Osteoblast (primary cell): ENCODE measurements at places on chromosomes 5 and 9. TPM values are rescaled to one million over a fixed set of nuclear protein-coding genes. Genes with fewer than 3 reads are reported as not detected.

DNA sequence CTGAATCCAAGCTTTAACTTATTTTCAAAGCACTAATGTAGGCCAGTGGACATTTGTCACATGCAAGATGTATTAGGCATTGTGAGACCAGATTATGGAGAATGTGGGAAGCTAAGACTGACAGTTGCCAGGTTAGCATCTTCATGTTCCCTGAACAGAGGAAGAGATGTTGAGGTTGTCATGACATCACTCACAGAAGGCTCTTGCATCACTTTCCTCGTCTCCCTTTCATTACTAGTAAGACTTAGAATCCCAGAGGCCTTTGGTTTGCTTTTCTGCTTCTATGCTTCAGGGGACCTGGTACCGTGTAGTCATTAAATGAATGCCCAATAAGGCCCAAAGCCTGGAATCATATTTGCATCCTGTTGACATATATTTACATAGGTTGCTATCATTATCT, 76.4 kb upstream of the RPS23 start:
- H3K36me3 ChIP-seq: no peaks in the 10 kb centered on the region
- H3K4me3 ChIP-seq: no peak overlapping the region
- no peak for DNase-seq
- no peak overlapping the region for H3K27ac ChIP-seq
- H3K4me1 ChIP-seq: peaks cover 37% of the 10 kb centered on the region

DNA sequence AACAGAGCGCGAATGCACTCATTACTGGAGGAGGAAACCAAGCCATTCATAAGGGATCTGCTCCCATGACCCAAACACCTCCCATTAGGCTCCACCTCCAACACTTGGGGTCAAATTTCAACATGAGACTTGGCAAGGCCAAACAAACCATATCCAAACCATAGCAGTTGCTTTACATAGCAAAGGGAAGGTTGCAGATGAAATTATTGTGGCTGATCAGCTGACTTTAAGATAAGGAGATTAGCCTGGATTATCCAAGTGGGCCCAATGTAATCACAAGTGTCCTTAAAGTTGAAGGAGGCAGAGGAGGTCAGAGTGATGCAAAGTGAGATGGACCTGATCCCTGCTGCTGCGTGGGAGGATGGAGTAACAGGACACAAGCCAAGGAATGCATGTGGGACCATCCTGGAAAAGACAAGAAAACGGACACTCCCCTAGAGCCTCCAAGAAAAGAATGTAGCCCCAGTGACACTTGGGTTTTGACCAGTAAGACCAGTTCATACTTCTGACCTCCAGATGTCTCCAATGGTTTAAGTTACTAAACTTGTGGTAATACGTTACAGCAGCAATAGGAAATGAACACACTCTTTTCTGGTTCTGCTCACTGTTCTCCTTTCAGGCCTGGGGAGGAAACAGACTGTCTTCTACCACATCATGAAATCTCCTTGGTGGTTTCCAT, 167.3 kb downstream of the GNAQ start:
- H3K4me3 ChIP-seq: no peak overlapping the region
- no peaks in the 10 kb centered on the region for H3K27me3 ChIP-seq
- no peak overlapping the region for H3K27ac ChIP-seq
- H3K36me3 ChIP-seq: no peaks in the 10 kb centered on the region

- H3K4me1 ChIP-seq: no peaks in the 10 kb centered on the region
- no peak for DNase-seq
- H3K36me3 ChIP-seq: no peaks in the 10 kb centered on the region
- no peak overlapping the region for H3K4me3 ChIP-seq
- no peak overlapping the region for H3K27ac ChIP-seq
These were observed 13.0 kb upstream of the FAM240B start for GRCh38 chr9:38732885-38733284.

- peak overlapping the region; percentile 87 for H3K27ac ChIP-seq
- no peaks in the 10 kb centered on the region for H3K27me3 ChIP-seq
- DNase-seq: peak; percentile 98
- peaks cover 70% of the 10 kb centered on the region for H3K4me1 ChIP-seq
- peak overlapping the region; percentile 90 for H3K4me3 ChIP-seq
These were observed 2.1 kb downstream of the TLN1 start for GRCh38 chr9:35729700-35730485.

GRCh38 chr5:143059976-143060765, 290.0 kb downstream of the ARHGAP26 start:
- no peak for DNase-seq
- H3K27ac ChIP-seq: peak overlapping the region; percentile 87
- H3K27me3 ChIP-seq: no peaks in the 10 kb centered on the region
- H3K4me3 ChIP-seq: no peak overlapping the region
- peaks cover 78% of the 10 kb centered on the region for H3K4me1 ChIP-seq
- H3K36me3 ChIP-seq: no peaks in the 10 kb centered on the region

DNA sequence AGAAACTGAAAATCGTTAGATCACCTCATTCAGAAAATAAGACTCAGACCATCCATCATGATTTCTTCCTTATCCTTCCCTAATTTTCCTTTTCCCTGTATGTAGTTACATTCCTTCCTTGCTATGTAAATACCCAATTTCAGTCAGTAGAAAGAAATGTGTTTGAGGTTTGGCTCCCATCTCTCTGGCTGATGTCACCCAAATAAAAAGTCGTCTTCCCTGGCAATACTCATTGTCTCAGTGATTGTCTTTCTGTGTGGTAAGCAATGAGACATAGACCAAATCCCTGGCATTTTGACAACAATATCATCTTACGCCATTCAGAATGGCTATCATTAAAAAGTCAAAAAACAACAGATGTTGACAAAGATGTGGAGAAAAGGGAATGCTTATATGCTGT, 303.9 kb upstream of the EDIL3 start:
- peaks cover 6% of the 10 kb centered on the region for H3K4me1 ChIP-seq
- no peaks in the 10 kb centered on the region for H3K27me3 ChIP-seq
- peak; percentile 78 for DNase-seq
- peak overlapping the region; percentile 75 for H3K27ac ChIP-seq
- peak overlapping the region; percentile 33 for H3K4me3 ChIP-seq

DNA sequence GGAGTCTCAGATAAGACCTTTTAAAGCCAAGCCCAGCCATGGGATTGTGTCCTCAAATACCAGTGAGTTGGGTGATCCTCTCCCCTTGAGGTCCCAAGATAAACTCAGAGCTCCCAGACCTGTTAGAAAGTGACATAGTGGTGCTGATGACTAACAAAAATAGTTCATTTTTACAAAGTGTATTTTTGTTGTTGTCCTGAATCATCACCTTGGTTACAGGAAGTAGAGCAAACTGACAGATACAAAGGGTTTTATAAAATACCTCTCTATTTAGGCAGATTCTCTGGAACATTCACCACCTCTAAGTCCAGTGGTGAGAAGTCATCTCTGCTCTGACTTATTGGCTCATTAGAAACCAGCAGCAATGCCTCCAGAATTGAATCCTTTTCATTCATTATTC, 259.3 kb downstream of the CEMIP2 start:
- DNase-seq: no peak
- no peak overlapping the region for H3K27ac ChIP-seq
- H3K36me3 ChIP-seq: no peaks in the 10 kb centered on the region
- no peak overlapping the region for H3K4me3 ChIP-seq
- H3K27me3 ChIP-seq: no peaks in the 10 kb centered on the region

- no peaks in the 10 kb centered on the region for H3K4me1 ChIP-seq
- no peak overlapping the region for H3K4me3 ChIP-seq
- H3K27ac ChIP-seq: no peak overlapping the region
- no peaks in the 10 kb centered on the region for H3K36me3 ChIP-seq
These were observed 121.4 kb downstream of the DOCK8 start for GRCh38 chr9:336039-336438.

GRCh38 chr9:37531699-37532098, 44.5 kb downstream of the FBXO10 start:
- H3K27me3 ChIP-seq: no peaks in the 10 kb centered on the region
- H3K36me3 ChIP-seq: peaks cover 4% of the 10 kb centered on the region
- no peak overlapping the region for H3K27ac ChIP-seq
- DNase-seq: peak; percentile 39
- no peak overlapping the region for H3K4me3 ChIP-seq

DNA sequence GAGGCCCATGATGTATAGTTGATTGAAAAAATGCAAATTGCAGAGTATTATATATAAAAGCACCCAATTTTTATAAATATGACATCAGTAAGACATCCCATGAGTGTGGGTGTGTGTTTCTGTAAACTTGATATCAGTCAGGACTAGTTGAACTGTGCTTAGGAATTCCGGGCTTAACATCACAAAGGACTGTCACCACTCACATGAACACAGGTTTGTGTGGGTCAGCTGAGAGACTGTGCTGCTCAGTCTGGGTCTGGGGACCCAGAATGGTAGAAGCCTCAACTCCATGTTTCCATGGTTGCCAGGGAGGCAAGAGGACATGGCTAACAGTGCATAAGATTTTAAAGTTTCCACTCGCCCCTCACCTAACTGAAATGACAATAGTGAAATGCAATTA, 120.3 kb downstream of the ADCY2 start:
- no peak overlapping the region for H3K4me3 ChIP-seq
- no peaks in the 10 kb centered on the region for H3K27me3 ChIP-seq

- H3K27me3 ChIP-seq: no peaks in the 10 kb centered on the region
- H3K36me3 ChIP-seq: no peaks in the 10 kb centered on the region
- no peak for DNase-seq
- peaks cover 29% of the 10 kb centered on the region for H3K4me1 ChIP-seq
These were observed 140.7 kb upstream of the RANBP3L start for GRCh38 chr5:36442352-36442751.

- no peaks in the 10 kb centered on the region for H3K27me3 ChIP-seq
- peaks cover 16% of the 10 kb centered on the region for H3K4me1 ChIP-seq
- H3K4me3 ChIP-seq: no peak overlapping the region
- no peak overlapping the region for H3K27ac ChIP-seq
These were observed 2.0 kb downstream of the TMEM268 start for GRCh38 chr9:114613087-114613486.

The TPRN gene
- 9.7 and 10.5 TPM in 2 replicates for total RNA-seq

The GPR150 gene
- total RNA-seq: 0.29 and 0.36 TPM in 2 replicates

The PCDHA12 gene
- total RNA-seq: under 0.01 and 0.36 TPM in 2 replicates

The RGS7BP gene
- total RNA-seq: under 0.01 and 0.36 TPM in 2 replicates

The ENTREP1 gene
- under 0.01 TPM in 2 replicates for total RNA-seq
